ENCODE measurements at places on chromosomes 7 and 10. TPM values are rescaled to one million over a fixed set of nuclear protein-coding genes. Genes with fewer than 3 reads are reported as not detected.

SPDYE9 gene
- not detected for total RNA-seq

SFRP5 gene
- total RNA-seq: not detected

OPN1SW gene
- total RNA-seq: not detected

NUTM2E gene
- total RNA-seq: not detected

CPEB3 gene
- 2.3 TPM for total RNA-seq

CARD11 gene
- 41.8 TPM for total RNA-seq

HYAL4 gene
- not detected for total RNA-seq

WDR86 gene
- total RNA-seq: not detected

GPER1 gene
- total RNA-seq: 0.25 TPM

CYP2W1 gene
- not detected for total RNA-seq

ANKRD22 gene
- not detected for total RNA-seq

SEMA3A gene
- 1.7 TPM for total RNA-seq

MACC1 gene
- not detected for total RNA-seq

SORBS1 gene
- total RNA-seq: 3.2 TPM

FAM237B gene
- total RNA-seq: not detected

FFAR4 gene
- total RNA-seq: not detected

PIP gene
- total RNA-seq: not detected

ICA1 gene
- total RNA-seq: 47.1 TPM

IQUB gene
- total RNA-seq: not detected

SLC16A12 gene
- total RNA-seq: not detected

POLR2J2 gene
- total RNA-seq: 21.3 TPM

ZNF679 gene
- not detected for total RNA-seq

PARD3 gene
- total RNA-seq: 20.2 TPM

SLC18A3 gene
- not detected for total RNA-seq

AMPH gene
- 9.2 TPM for total RNA-seq

ANKRD30A gene
- total RNA-seq: not detected

EN2 gene
- total RNA-seq: not detected

ATP5MK gene
- total RNA-seq: 407 TPM

AUTS2 gene
- total RNA-seq: 11.3 TPM

GRM3 gene
- not detected for total RNA-seq

EIF5AL1 gene
- total RNA-seq: 0.28 TPM

FLNC gene
- total RNA-seq: 81.8 TPM

VAX1 gene
- not detected for total RNA-seq

Measured in endothelial cell of umbilical vein (primary cell).